ENCODE measurements at places on chromosomes 4 and X.

- DNase-seq, result no peak
Measured at GRCh38 chr4:102592256-102592655, 91.1 kb downstream of the NFKB1 start.

DNA sequence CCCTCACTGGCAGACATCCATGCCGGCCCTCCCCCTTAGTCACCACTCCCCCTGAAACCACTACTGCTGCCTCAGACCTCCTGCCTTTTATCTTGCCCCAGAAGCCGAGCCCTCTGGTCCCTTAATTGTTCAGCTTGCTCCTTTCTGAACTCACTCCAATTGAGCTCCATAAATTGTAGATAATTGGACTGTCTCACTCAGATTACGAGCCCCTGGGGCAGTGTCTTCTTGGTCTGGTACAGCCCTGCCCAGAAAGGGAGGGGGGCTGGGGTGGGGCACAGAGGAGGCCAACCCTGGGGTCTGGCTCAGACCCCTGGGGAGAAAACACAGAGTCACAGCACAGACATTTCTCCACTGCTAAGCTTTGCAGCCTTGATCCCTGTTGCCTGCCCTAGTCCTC, 39.4 kb downstream of the NALF2 start:
- DNase-seq, result no peak

DNA sequence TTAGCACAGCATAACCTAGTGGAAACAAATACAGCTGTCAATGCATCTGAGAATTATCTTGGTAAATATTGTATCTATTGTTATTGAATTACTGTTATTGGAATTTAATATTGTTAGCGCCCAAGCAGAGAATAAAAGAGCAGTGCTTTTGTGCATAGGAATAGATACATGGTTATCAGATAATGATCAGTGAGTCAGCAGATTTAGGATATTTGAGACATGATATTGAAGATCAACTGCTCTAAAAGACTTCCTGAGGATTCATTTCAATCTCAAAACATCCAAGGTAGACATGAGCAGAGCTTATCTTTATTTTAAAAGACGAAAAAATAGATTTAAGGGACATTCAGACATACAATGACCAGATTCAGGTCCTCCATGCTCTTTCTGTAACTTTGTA, 10.6 kb upstream of the H2AZ1 start:
- DNase-seq, result no peak

- DNase-seq, result no peak
Measured at GRCh38 chrX:101430457-101431078, 22.5 kb downstream of the HNRNPH2 start.

GRCh38 chr4:59457576-59457975, 1742.5 kb upstream of the ADGRL3 start:
- DNase-seq, result no peak

- DNase-seq, result no peak
Measured at GRCh38 chr4:1154523-1155182, 17.7 kb downstream of the SPON2 start.

GRCh38 chr4:95439071-95439470, 109.7 kb downstream of the UNC5C start:
- no peak for DNase-seq

GRCh38 chrX:12978205-12979025, 3.5 kb downstream of the TMSB4X start:
- DNase-seq, result no peak

- no peak for DNase-seq
Measured at GRCh38 chr4:81884986-81885385, 413.3 kb upstream of the RASGEF1B start.

DNA sequence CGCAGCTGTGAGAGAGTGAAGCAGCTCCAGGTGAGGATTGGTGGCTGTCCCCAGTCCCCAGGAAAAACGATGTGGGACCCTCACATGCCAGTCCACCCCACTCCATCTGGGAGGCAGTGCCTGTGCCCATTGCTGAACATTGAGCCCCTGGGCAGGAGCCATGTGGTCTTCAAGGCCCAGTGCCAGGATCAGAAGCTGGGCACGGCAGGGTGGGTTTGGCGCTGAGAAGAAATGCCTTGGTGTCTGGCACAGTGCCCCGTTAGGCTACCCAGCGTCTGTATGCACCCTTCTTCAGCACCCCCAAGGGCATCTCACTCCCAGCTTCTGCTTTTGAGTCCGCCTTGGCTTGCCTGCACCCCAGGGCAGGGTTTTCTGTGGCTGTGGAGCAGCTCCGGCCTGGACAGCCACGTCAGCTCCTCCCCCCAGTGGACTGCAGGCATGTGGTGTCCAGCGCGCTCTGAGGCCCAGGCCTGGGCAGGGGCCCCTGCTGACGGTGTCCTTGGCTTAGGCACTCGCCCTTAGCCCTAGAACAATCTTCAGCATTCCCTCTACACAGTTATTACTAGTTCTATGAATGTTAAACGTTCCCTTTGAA, 28.6 kb downstream of the RGS12 start:
- peak; percentile 39 for DNase-seq

DNA sequence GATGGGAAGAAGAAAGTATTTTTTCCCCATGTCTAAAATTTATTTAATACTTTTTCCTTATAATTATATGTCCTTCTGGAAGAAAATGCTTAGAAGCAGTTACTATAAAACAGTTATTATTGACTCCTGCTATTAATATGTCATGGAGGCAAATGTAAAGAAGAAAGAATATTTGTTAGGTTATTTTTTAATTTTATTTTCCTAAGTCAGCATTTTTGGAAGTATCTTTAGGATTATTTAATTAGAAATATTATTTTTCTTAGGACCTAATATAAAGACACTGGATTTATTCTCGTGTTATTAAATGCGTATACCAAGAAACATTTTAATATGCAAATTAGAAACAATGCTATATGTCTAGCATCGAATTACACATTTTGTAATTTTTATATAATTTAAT, 687.7 kb downstream of the TRAM1L1 start:
- no peak for DNase-seq

DNA sequence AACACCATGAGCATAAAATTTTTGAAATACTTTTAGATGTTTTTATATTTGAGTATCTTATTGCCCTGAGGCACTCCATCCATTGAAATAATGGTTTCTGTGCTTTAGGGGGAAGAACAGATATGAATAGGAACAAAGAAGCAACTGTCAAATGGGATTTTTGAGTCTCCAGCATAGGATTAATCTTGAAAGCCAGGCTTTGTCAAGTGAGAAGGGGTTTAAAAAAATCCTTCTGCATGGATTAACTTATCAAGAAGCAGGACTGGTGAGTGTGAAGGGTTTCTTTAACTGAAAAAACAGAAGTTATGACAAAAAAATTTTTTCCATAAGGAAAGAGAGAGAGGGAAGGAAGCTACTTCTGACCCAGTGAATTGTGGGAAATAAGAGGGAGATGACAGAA, 7.6 kb upstream of the NUDT9 start:
- no peak for DNase-seq
